Activated T-helper 1 cell treated with Interleukin-2 at 50 U/mL for 16 hours (primary cell): ENCODE measurements at places on chromosomes 6 and 20.
A peak's percentile ranks its signal among the peaks of the same experiment; 100 is the strongest.

DNA sequence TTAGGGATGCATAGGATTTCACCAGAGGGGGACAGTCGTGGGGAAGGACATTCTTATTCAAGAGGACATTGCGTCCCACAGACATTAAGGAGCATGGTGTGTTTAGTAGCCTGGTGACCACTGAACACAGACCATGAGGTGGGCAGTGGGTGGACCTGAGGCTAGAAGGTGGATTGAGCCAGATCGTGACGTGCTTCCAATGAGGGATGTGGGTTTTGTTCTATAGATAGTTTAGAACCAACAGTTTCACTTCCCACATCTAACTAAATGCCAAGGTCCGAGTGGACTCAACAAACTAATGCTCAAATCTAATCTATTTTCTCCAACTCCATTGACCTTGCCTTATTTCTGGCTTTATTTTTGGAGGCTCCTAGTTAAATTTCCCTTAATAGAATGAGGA is 58.5 kb downstream of the OGFRL1 start:
- no peak for DNase-seq

DNA sequence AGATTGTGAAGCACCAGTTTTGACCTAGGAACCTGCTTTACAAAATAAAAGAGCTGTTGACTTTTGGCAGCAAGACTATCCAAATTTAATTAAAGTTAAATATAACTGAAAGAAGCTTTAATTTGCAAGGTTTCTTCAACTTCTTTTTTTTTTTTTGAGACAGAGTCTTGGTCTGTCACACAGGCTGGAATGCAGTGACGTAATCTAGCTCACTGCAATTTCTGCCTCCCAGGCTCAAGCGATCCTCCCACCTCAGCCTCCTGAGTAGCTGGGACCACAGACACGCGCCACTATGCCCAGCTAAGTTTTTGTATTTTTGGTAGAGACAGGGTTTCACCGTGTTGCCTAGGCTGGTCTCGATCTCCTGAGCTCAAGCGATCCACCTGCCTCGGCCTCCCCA is 13.7 kb upstream of the CSE1L start:
- DNase-seq: no peak

DNA sequence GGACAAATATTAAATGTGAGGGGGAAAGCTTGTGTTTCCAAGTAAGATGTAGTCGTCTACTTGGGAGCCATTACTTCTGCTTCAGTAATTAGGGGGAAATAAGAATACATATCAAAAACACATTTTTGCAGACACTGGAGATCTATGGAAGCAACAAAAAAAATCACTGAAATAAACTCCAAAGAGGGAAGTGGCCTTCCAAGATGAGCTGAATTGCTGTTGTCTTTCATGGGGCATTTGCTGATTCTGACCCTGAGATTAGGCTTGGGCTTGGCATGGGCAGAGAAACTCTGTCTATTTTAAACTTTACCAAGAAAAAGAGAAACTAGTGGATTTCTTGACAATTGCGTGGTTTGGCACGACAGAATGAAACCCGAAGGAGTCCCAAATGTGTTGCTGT is 120.1 kb downstream of the MAP3K5 start:
- no peak for DNase-seq

DNA sequence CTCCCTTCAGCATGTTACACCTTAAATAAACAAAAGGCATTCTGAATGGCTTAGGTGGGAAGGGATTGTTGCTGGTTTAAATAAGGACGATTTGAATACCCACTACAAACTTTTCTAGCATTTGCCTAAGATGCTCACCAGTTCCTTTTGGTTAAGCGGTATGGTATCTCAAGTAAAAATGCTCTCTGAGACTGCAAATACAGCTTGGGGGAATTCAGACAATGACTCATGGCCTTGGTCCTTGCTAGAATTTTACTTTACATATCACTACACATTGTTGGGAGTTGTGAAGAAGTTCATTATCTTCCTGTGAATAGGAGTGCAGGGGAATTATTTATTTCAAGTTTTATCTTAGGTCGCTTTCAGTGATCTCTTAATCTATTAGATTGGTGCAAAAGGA is 670.7 kb downstream of the UTRN start:
- no peak for DNase-seq

- DNase-seq: no peak
Observed at GRCh38 chr20:50487397-50487796, 22.8 kb upstream of the PTPN1 start.

DNA sequence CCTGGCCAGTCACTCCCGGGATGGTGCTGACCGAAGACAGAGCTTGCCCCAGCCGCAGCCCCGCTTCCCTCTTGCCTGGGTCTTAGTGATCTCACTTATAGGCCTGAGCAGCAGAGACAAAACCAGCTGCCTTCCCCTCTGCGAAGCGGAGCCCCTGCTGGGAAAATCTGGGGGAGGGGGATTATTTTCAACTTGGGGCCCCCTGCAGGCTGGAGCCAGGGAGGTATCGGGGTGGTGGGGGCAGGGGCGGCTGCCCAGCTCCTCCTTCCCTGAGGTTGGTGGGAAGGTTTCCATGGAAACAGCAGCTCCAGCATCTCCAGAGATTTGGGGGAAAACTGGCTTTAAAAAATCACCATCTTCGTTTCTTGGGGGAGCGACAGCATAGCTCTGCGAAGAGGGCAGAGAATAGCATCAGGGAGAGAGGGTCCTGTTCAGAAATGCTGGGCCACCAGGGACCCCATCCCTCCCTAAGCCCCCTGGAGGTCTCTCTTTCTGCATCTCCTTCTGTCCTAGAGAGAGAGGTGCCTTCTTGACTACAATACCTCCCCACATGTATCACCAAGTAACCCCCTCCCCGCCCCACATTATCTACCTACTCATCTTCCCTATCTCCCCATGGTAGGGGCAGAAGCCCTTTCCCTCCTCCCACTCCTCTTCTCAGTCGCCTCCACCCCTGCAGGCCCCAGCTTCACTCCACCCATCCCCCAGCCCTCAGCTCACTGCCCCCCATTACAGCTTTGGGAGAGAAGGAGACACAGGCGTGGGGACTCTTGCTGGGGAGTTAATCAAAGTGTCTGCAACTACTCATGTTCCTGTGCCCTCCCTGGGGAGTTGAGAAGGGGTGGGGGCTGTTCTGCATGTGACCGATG is 88.4 kb upstream of the CCDC167 start:
- no peak for DNase-seq

DNA sequence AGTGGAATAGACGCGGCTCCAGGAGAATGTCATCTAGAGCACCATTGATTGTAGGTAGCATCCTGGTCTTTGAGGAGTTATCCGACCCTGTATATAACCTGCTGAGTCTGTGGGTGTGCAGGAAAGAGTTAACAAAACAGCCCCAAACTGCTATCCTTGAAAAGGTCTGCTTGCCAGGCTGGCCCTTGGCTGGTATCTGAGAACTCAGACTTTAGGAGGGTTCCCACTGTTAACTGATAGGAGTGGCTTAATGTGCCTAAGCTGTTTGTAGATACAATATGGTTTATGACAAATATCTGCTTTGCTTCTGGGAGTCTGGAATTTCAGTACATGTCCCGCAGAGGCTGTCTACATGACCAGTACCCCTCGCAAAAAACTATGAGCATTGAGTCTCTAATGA is 27.6 kb upstream of the MCUR1 start:
- no peak for DNase-seq

DNA sequence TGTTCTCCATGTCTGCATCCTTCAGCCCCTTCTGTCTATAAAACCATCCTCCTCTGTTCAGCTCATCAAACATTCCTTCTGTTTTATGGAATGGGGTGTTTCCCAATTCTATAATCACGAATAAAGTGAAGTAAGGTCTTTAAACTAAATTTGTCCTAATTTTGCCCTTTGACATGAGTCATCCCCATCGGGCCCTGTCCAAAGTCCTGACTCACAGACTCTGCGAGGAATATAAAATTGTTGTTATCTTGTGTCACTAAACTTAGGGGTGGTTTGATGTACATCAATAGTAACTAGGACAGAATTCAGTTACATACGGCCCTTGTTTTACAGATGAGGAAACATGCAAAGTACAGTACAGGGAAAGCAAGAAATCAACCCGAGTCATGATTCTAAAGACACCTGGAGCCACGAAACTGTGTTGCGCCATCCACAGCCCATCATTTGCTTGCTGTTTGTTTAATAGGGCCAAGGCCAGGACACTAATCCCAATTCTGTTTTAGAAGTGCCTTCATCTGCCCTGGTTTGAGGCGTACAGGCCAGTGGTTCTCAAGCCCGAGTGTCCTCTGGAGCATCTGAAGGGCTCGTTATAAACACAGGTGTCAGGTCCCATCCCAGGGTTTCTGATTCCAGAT is 2.8 kb downstream of the ACSS1 start:
- no peak for DNase-seq

DNA sequence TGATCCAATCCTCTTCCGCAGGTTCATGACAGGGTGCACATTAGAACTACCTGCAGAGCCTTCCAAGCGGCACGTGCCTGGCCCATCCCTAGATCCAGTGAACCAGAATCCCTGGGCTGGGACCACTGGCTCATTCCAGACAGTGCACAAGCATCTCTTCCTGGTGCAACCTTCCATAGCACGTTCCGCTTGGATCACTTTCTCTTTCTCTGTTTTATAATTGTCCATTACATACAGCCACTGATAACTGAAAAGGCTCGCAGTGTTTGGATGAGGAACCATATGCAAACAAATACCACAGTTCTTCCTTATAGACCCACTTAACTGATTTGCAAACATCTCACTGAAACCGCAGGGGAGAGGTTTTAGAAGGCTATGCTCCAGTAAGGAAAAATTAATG is 59.6 kb upstream of the DDR1 start:
- no peak for DNase-seq

- no peak for DNase-seq
Observed at GRCh38 chr20:7571521-7572055, 368.7 kb downstream of the HAO1 start.

GRCh38 chr6:135087803-135088202 is 33.2 kb upstream of the HBS1L start:
- DNase-seq: peak; percentile 6

GRCh38 chr6:152948150-152948768 is 34.6 kb downstream of the FBXO5 start:
- DNase-seq: no peak

GRCh38 chr20:5328268-5328667 is 11.5 kb upstream of the PROKR2 start:
- DNase-seq: no peak

- DNase-seq: no peak
Observed at GRCh38 chr6:18323935-18324705, 59.8 kb upstream of the DEK start.

DNA sequence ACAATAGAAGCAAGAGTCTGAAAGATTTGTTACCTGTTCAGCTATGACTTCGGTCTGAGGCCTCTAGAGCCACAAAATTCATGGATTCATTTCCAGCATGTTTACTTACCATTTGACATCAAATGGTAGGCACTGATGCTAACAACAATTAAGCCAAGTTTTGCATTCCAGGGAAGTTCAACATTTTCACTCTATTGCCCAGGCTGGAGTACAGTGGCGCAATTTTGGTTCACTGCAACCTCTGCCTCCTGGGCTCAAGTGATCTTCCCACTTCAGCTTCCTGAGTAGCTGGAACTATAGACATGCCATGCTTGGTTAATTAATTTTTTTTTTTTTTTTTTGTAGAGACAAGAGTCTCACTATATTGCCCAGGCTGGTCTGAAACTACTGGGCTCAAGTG is 114.1 kb upstream of the SGK1 start:
- no peak for DNase-seq

DNA sequence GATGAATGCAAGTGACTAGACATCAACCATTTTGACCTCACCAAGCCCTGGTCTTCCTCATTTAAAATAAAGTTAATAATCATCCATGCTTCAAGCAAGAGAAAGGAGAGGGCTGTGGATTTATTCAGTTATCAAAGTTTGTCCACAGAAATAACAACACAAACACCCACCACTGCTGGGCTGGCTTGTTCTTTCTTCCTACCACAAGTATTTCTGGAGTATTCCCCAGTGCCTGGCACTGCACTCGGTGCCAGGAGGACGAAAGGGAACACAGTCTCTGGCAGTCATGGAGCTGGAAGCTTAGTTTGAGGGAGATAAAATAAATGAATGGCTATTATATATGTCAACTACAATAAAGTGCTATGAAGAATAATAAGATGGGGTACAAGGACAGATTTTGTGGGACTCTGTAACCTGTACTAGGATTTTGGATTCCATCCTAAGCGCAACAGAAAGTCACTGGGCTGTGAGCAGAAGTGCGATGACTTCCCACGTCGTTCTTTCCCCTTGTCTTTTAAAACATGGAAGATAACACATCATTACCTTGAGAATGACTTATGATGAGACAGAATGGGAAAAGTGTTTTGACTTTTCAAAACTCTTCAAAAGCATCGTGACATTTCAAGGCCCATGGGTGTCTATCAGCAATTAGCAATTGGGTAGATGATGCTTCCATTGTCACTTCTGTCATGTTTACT is 74.5 kb upstream of the TRAF3IP2 start:
- no peak for DNase-seq

DNA sequence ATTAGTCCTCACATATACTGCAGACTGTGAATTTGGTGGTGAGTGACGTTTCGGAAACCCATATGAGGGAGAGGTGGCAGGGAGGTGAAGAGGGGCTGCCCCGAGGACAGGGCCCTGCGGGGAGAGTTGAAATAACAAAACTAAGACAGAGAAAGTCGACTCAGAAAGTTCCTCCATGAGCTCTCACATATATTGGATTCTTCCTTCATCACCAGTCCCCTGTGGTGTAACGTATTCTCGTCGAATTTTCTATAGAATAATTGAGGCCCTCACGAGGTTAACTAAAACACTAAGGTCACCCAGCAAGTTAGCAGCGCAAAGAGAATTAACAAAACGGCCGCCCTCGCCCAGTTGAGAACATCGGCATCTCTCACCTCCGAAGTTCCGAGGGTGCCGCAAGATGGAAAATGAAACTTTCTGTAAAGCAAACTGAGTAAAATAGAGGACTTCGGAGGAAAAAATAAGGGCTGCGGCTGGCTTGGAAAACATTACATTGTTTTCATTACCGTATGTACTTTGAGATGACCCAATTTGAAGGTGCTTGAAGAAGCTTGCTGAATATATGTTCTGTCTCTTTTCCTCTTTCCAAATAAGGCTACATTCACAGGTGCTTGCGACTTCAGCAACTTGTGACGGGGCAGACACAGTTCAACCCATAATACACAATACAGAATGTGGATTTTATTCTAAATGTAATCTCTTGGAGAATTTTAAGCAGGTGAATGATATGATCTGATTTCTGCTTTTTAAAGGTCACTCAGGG is 490.9 kb upstream of the JARID2 start:
- DNase-seq: no peak

DNA sequence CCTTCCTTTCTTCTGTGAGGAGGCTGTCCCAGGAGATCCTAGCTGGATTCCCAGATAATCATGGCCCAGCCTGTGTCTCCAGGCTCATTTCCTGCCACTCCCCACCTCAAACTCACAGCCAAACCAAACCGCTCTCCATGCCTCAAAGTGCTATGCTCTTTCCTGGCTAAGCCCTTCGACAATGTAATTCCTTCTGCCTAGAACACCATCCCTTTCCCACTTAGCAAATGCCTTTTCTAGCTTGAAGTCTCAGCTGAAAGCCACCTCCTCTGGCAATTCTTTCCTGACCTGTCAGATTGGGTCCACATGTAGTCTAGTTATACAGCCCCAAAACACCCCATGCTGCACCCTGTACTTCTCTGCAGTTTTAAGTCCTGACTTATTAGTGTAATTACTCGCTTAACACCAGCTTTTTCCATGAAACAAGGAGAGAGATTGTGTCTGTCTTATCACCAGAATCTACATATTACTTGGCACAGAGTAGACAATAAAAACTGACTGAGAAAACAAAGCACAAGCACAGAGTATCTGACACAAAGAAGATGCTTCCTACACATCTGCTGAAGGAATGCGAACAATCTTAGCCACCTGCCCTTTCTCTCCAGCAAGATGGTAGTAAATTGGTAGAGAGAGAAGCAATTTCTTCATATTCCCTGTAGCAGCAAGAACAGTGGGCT is 5.4 kb downstream of the TRIM26 start:
- DNase-seq: no peak

GRCh38 chr6:108768792-108769524 is 79.3 kb upstream of the ARMC2 start:
- no peak for DNase-seq
